ENCODE measurements at places on chromosomes 3 and 15.
A peak's percentile ranks its signal among the peaks of the same experiment; 100 is the strongest.

- no peak for ATAC-seq
These were observed 18.4 kb upstream of the RETNLB start for GRCh38 chr3:108775649-108776048.

DNA sequence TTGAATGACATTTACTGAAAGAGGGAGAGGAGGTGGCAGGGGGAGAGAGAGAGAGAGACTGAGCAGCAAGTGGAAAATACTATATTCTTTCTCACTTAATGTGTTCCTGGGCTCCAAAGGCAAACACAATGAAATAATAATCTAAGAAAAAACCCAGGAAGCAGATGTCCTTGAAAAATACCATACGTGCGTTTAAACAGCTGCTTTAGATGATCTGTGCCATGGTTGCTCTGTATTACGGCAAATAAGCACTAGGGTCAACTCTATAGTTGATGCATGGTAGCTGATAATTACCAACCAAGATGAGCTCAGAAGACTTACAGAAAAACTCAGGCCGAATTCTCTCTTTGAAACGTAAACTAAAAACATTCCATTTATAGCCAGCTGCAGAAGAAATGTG is 410.3 kb upstream of the TBL1XR1 start:
- no peak for ATAC-seq

- ATAC-seq: peak; percentile 10
These were observed 34.9 kb downstream of the MAGEF1 start for GRCh38 chr3:184676927-184677326.

DNA sequence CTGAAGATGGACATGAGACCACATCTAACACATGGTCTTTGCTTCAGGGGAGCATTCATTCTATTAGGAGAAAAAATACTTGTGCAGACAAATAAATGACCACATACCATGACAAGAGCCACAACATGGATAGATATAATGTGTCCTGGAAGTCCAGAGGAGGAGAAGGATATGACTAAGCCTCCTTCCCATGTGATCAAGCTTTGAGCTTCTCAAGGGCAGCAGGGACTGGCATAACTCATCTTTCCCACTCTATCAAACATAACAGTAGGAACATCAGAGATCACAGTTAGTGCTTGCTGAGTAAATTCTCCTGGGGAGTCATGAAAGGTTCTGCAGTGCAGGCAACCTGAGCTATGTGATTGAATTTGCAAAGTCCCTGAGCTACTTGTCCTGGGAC is 86.0 kb upstream of the LPP start:
- no peak for ATAC-seq

DNA sequence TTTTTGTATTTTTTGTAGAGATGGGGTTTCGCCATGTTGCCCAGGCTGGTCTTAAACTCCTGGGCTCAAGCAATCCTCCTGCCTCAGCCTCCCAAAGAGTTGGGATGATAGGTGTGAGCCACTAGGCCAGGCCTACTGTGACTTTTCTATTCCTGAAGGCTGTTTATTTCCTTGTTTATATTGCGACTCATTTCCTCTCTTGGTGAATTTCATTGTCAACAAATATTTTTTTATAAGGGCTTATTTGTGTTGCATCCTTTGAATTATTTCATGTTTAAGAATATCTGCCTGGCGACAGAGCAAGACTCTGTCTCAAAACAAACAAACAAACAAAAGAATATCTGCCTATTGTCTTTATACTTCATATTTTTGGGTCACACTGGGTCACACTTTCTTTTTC is 29.4 kb upstream of the MCCC1 start:
- no peak for ATAC-seq

DNA sequence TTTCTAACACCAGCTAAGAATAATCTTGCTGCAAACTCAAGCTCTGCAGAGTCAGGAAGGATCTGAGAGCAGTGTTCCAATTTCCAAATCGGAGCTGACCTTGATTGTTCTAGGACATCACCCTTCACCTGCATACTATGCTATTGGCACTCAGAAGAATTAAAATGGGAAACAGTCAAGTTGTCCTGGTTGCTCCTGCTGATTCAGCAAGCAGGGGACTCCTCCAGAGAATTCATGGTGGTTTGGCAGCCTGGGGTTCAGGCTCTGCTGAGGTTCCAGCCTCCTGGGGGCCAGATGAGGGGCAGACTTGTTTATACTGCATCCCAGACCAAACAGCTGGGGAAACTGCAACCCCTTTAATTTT is 213.7 kb upstream of the ADAMTS9 start:
- ATAC-seq: no peak

DNA sequence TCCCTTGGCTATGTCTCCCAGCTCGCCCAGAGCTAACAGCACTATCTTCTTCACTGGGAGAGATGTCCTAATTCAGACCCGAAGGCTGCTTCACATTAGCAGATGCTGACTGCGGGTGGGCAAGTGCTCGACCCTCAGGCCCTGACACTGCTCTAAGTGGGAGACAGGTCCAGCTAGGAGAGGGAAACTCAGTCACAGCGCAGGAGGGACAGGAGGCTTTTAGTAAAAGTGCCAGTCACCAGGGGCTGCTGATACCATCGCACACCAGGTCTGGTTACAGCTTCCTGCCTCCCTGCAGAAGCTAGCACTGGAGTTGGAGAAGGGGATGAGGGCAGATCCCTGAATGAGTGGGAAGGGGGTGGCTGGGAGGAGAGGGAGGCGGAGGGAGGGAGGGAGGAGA is 365.8 kb upstream of the RGMA start:
- no peak for ATAC-seq

DNA sequence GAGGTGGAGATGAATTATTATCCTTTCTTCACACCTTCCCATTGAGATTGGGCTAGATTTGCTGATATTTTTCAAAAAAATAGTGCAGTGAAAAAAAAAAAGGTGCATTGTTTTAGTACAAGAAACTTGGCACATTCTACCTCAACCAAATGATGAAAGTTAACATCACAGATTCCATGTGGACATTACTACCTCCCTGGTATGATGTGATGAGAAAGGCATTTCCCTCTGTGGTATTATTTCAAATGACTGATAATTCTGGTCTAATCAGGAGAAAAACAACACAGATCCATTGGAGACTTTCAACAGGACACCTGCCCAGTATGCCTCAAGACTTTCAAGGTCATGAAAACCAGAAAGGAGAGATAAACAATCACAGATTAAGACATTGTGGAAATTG is 313.4 kb downstream of the BCHE start:
- no peak for ATAC-seq

DNA sequence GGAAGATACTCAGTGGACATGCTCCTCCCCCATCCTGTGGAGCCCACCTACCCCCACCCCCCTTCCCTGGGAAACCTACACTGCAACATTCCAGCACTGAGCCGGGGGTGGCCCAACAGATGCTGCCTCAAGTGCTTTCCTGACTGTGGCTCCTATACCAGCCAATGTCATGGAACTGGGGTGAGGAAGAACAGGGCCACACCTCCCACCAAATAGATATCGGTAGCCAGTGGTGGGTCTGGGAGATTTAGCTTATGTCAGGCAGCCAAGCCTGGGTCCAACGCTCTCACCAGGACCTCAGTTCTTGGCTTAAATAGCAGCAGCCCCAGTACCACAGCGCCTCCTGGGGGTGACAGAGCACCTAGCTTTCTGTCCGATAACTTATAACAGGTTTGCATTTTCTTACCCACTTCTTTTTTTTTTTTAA is 30.3 kb downstream of the CDC25A start:
- no peak for ATAC-seq

- no peak for ATAC-seq
These were observed 213.7 kb downstream of the PDCD6IP start for GRCh38 chr3:34012102-34012461.

DNA sequence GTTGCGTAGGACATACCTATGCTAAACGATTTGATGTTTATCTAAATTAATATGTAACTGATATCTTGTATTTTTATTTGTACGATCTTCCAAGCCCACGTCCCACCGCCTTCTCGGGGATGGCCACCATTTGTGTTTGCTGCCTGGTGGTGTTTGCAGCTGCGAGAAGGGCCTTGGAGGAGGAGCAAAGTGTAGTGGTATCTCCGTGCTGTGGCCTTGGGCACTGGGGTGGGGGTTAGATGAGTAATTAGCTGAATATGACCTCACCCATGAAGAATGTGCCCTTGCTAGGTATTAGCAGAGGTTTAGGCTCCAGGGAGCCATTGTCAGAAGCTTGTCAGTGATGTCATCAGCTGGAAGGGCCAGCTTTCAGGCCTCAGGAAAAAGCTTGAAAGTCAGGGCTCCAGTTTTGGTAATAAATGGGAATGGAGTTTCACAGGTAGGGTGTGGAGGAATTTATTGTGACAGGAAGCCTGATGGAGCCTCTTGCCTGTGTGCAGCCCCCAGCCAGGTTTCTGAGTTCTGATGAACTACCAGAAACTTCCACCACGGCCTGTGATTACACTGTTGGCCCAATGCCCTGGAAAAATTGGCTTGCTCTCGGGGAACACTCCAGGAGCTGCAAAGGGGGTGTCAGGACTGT is 41.0 kb downstream of the FLNB start:
- ATAC-seq: no peak

- ATAC-seq: no peak
These were observed 52.8 kb downstream of the CALML4 start for GRCh38 chr15:68152342-68152741.

- no peak for ATAC-seq
These were observed 16.0 kb downstream of the ISLR2 start for GRCh38 chr15:74146277-74146800.

- ATAC-seq: no peak
These were observed 166.2 kb upstream of the NDN start for GRCh38 chr15:23853286-23853685.

DNA sequence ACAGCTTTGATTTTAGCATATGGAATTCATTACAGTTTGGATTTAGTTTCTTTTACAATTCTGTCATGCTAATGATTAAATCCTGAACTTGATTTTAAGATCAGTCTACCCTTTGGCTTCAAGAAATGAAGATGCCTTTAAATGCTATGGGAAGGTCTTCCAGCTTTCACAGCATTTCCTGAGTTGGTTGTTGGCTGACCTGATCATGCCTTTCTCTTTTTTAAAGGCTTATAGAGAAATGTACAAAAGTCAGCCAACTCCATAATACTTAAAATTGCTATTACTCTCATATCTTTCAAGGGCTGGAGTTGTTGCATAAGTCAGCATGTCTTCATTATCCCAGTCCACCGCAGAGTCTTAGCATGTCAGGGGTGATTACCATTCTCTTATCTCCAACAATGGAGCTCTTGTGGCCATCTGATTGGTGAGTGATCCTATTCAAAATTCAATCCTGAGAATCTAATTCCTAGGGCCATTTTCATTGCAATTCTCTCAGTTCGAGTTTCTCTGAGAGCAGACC is 123.8 kb downstream of the GMNC start:
- no peak for ATAC-seq

DNA sequence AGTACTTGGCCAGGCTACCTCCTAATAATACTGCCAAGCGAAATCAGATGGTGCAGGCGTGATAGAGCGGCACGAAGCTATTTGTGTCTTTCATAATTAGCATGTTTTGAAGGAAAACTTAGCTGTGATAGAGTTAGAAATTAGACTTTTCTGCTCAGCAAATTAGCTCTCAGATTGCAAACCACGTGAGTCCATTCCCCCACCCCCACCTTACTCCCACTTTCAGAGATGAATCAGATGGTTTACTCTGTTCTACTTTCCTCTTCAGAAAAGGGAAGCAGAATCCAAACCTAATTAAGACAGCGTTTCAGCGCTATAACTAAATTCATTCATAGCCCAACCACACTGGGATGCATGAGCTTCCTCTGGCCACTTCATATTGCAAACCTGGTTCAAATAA is 214.6 kb downstream of the SLCO3A1 start:
- no peak for ATAC-seq

DNA sequence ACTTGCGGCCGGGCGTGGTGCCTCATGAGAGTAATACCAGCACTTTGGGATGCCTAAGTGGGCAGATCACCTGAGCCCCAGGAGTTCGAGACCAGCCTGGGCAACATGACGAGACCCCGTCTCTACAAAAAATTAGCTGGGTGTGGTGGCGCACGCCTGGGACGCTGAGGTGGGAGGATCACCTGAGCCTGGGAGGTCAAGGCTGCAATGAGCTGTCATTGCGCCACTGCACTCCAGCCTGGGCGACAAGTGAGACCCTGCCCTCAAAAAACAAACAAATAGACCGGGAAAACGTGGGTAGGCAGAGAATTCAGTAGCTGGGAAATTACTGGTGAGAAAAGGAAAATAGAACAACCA is 667 bp downstream of the UMPS start:
- ATAC-seq: no peak

DNA sequence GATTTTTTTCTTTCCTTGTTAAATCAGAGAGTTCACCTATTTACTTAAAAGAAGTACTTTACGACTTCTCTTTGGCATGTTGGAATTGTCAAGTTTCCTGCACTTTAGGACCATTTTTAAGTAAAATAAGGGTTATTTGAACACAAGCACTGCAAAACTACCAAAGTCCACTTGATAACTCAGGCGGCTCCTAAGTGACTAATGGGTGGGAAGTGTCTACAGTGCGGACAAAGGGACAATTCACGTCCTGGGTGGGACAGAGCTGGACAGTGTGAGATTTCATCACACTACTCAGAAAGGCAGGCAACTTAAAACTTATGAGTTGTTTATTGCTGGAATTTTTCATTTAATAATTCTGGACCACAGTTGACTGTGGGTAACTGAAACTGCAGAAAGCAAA is 590.2 kb upstream of the UBE2E2 start:
- ATAC-seq: no peak

DNA sequence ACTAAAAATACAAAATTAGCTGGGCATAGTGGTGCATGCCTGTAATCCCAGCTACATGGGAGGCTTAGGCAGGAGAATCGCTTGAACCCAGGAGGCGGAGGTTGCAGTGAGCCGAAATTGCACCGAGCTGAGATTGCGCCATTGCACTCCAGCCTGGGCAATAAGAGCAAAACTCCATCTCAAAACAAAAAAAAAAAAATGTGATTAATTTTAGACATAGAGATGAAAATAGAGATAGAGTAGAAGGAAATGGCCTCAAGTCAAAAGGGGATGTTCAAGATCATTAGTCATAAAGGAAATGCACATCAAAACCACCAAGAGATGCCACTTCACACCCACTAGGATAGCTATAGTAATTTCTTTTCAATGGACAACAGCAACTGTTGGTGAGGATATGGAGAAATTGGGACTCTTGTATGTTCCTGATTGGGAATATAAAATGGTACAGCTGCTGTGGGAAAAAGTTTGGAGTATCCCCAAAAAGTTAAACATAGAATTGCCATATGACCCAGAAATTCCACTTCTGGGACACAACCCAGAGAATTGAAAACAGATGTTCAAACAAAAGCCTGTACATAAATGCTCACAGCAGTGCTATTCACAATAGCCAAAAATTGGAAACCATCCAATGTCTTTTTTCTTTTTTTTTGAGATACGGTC is 55.4 kb downstream of the ABHD2 start:
- ATAC-seq: peak; percentile 48

Data from activated CD4-positive, CD25-positive, alpha-beta regulatory T cell treated with anti-CD3 and anti-CD28 coated beads, Interleukin-2, amount 50 U/mL, for 24 hours (primary cell).